ENCODE measurements at places on chromosomes 4 and X. TPM values are rescaled to one million over a fixed set of nuclear protein-coding genes. Genes with fewer than 3 reads are reported as not detected.

The LCORL gene
- 15.5 TPM for total RNA-seq

The F9 gene
- total RNA-seq = not detected

The LUZP4 gene
- not detected for total RNA-seq

The F8A2 gene
- total RNA-seq = not detected

- DNase-seq = no peak
Measured at GRCh38 chrX:120769576-120770341, 105.9 kb downstream of the CT47B1 start.

GRCh38 chrX:115564243-115564642 lies 3.3 kb downstream of the PLS3 start:
- no peak for DNase-seq

DNA sequence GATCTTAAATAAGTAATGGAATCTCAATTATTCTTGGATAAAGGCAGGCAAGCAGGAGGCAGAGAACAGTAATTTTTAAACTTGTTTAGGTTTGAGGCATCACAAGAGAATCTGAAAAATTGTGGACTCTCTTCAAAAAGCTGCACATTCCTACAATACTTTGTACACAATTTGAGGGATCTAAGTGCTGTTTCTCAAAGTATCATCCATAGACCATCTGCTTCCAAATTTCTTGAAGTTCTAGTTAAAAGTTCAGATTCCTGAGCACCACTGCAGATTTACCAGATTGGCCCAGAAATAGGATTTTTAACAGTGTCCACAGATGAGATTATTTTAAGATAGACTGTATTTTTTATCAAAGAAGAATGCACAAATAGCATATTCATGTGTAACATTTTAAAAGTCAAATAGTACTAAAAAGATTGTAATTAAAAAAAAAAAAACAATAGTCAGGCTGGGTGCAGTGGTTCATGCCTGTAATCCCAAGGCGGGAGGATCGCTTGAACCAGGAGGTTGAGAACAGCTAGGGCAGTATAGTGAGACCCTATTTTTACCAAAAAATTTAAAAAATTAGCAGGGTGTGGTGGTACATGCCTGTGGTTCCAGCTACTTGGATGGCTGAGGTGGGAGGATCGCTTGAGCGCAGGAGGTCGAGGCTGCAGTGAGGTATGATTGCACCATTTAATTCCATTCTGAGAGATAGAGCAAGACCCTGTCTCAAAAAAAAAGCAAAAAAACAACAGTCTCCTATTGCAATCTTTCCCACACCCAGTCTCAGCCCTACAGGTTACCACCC lies 14.2 kb upstream of the FNIP2 start:
- no peak for DNase-seq

DNA sequence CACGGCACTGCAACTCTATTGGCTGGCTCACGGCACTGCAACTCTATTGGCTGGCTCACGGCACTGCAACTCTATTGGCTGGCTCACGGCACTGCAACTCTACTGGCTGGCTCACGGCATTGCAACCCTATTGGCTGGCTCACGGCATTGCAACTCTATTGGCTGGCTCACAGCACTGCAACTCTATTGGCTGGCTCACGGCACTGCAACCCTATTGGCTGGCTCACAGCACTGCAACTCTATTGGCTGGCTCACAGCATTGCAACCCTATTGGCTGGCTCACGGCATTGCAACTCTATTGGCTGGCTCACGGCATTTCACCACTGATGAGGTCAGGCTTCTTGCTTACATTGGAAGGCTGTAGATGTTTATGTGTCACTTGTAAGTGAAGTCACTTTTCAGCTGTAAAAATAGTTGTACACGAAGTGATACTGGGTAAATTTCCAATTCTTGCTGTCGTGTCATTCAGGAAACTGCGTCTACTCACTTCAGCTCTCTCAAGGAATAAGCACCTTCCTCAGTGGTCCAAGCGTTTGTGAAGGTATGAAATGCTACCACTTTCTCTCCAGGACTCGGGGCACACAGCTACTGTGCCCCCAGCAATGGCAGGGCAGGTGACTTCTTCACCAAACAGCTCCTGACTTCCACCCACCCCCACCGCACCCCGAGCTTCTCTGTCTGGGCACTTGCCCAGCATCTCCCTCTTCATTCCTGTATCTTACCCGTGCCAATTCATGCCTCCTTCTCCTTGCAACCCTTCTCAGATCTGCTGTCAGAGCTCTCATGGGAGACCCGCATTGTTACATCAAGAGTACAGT lies 141.3 kb downstream of the AFAP1 start:
- DNase-seq = no peak

GRCh38 chrX:34918091-34918736 lies 24.4 kb upstream of the FAM47B start:
- no peak for DNase-seq

- DNase-seq = peak; percentile 46
Measured at GRCh38 chrX:123924186-123924585, 37.3 kb upstream of the STAG2 start.

DNA sequence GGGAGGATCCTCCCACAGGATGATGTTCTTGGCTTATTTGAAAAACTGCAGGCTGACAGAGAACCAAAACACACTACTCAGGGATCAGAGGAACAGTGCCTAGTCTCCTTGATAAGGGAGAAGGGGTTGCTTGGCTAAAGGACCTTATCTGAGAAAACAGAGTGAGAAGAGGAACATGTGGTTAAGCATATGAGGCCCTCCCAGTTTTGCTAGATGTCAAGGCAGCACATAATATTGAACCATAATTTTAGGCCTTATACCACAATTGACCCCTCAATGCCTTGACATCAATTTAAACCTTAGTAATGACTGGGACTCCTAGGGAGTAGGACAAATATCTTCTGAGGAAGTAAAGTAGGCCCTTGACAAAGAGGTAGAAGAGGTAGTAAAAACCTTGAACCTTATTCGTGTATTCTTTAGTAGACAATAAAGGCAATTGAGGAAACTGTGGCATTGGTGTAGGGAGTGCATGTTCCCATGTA lies 79.3 kb downstream of the TEX13C start:
- no peak for DNase-seq

DNA sequence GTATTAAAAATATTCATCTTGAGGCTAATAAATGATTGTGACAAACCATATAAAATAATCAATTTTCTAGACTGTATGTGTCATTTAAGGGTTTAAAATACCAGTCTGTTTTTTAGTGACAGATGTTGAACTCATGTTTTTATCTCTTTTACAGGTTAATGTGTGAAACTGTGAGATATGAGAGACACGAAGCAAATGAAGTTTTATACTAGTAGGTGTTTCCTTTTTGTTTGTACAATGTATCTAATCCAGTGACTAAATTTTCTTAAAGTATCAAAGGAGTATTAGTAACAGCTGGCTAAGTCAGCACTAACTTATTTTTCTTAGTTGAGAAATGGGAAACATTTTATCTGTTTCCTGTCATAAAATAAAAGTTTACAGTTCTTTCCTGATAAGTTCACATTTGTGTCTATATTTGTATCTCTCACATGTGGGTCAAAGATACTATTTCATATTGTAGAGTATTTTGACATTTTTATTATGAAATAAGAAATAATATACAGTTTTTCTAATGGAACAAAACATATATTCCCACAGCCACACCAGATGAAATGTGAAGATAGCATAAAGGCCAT lies 90.3 kb downstream of the RAPGEF2 start:
- no peak for DNase-seq

- no peak for DNase-seq
Measured at GRCh38 chr4:90883519-90883918, 756.3 kb downstream of the CCSER1 start.

DNA sequence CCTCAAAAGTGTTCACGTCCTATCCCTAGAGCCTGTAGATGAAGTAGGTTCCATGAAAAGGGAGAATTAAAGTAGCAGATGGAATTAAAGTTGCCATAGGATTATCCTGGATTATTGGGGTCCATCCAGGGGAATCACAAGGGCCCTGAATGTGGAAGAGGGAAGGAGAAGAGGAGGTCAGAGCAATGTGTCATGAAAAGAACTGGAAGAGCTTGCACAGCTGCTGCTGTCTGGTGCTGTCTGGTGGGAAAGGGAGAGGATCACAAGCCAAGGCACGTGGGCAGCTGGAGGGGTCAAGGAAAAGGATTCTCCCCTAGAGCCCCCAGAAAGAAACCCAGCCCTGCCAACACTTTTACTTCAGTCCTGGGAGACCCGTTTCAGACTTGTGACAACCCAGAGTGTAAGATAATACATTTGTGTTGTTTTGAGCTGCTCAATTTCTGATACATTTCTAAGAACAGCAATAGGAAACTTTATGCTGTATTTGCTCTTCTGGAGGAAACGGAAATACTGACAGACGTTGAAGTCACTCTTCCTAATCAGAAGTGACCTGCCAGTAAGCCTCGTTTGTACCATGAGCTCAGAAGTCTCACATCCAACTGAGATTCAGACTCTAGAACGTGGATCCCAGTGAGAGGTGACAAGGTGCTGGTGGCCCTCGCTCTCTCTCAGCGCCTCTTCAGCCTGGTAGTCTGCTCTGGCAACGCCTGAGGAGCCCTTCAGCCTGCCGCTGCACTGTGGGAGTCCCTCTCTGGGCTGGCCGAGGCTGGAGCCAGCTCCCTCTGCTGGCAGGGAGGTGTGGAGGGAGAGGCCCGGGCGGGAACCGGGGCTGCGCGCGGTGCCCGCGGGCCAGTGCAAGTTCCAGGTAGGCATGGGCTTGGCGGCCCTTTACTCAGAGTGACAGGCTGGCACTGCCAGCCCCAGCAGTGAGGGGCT lies 34.7 kb upstream of the ENPP6 start:
- no peak for DNase-seq

DNA sequence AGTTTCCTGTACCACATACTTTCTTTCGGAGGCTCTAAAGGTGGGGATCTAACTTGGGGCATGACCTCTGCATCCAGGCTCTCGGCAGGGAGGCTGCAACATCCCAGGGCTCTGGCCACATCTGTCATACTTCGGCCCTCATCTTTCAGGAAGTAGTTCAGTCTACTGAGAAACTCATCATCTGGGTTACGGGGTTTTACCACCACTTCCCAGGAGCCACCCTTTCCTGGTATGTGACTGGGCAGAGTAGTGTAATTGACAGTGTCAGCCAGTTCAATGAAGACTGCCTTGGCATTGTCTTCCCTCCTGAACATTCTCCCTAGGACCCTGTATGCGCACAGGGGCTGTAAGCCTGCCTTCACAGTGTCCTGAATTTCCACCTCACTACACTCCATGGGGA lies 2.8 kb downstream of the PNMA5 start:
- DNase-seq = no peak

GRCh38 chrX:19889582-19890342 lies 2.4 kb upstream of the SH3KBP1 start:
- no peak for DNase-seq

DNA sequence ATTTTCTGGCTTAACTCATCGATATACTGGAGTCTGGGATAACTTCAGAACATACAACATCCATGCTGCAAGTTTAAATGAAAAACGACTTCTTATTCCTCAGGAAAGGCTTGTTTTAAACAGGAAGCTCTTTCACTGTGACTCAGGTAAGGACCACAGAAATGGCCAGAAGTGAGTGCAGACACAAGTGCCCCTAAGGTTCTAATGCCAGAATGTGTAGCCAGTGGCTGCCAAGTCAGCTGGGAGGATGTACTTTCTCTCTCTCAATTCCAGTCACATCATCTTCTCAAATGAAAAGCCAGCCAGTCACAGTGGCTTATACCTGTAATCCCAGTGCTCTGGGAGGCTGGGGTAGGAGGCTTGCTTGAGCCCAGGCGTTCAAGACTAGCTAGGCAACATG lies 144.6 kb downstream of the SH3KBP1 start:
- DNase-seq = no peak
